ENCODE measurements at places on chromosomes 4 and X.

DNA sequence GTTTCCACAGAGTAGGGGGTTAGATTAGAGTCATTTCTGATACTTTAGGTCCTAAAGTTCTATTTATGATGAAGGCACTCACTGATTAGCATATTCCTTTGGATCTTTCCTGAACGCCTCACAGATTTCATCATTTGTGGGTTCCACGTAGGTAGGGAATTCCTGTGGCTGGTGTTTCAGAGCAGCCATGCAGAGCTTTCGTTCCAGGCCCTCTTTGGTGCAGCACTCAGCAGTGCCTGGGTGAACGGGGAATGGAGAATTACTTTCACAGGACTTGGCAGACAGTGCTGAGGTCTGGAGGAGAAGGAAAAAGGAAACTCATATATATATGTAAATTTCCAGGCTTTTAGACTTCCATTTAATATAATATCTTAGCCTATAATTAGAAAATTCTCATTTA is 18.5 kb downstream of the GC start:
- no peak for DNase-seq

DNA sequence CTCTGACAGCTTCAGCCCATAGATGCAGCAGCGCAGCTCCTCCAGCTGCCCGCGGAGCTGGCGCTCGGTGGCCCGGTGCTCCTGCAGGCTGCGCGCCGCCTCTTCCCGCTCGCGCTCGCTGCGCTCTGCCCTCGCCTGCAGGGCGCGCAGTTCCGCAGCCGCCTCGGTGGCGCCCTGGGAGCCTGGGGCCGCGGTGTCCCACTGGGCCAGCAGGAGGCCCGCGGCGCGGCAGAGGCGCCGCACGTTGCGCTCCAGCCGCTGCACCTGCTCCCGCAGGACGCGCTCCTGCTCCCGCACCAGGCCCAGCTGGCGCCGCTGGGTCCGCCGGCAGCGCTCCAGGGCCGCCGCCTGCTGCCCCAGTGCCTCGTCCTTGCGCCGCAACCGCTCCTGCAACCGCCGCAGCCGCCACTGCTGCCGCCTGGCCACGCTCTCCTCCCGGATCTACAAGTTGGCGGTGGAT is 10.1 kb downstream of the C4orf50 start:
- DNase-seq: no peak

GRCh38 chr4:173235050-173235449 is 66.4 kb downstream of the GALNT7 start:
- DNase-seq: no peak

- DNase-seq: no peak
Measured at GRCh38 chr4:96681218-96681617, 841.3 kb downstream of the PDHA2 start.

DNA sequence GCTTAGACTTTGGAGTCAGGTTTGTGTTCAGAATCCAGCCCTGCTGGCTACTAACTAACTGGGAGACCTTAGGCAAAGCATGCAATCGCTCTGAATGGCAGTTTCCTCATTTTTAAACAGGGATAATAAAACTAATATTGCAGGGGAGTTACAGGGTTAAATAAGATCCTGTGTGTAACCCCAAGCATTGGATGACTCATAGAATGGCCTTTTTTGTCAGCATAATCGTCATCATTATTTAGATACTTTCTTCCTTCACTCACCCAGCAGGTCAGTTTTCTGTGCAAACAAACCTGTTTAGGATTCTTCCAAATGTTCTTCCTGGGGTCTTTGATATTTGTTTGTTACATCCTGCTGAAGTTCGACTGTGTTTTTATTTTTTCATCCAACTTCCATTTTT is 208.2 kb downstream of the EVC2 start:
- no peak for DNase-seq

- peak; percentile 13 for DNase-seq
Measured at GRCh38 chr4:77308843-77309242, 151.8 kb downstream of the CCNG2 start.

DNA sequence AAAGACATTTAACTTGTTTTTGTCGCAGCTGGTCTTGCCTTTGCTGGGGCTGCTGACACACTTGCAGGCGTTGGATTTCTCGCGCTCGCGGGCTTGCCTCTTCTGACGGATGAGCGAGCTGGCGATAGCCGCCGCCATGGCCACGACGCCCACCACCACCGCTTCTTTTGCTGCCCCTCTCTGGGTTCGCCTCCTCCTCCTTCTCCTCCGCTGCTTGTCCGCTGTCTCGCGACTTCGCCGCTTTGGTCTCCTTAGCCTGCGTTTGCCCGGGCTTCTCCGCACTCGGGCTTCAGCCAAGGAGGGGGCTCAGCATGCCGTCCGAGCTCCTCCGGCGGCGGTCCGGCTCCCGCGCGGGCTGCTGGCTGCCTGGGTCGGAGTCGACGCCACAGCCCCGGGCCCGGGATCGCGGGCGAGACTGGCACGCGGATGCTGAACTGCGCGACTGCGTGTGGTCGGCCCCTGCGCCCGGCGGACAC is 613 bp downstream of the FGF13 start:
- DNase-seq: no peak

DNA sequence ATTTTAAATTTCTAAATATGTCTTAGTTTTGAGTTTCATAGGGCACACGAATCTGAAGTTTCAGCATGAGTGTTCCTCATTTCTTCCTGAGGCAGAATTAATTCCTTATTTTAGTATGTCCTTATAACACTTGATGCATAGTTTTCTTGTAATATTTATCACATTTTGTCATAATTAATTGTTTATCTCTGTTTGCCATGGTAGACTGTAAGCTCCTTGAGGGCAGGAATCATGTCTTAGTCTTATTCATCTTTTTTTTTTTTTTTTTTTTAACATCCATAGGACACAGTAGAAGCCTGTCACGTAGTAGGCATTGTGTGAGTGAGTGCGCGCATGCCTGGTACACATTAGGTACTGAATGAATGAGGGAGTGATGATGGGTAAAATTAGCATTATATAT is 131.7 kb downstream of the STAG2 start:
- DNase-seq: no peak

Measured in 8988T (cell line).